Esophagus squamous epithelium (tissue), 5 donors: ENCODE measurements at places on chromosomes 2 and 18.

GRCh38 chr2:123747326-123747725 is 277.8 kb upstream of the CNTNAP5 start:
- no peak for DNase-seq

GRCh38 chr18:31497404-31497835 is 557 bp upstream of the DSG2 start:
- DNase-seq: no peak

- no peak for DNase-seq
Observed at GRCh38 chr2:149331023-149331400, 625 bp downstream of the LYPD6 start.

- no peak for DNase-seq
Observed at GRCh38 chr2:233363744-233364235, 9.5 kb downstream of the DGKD start.

DNA sequence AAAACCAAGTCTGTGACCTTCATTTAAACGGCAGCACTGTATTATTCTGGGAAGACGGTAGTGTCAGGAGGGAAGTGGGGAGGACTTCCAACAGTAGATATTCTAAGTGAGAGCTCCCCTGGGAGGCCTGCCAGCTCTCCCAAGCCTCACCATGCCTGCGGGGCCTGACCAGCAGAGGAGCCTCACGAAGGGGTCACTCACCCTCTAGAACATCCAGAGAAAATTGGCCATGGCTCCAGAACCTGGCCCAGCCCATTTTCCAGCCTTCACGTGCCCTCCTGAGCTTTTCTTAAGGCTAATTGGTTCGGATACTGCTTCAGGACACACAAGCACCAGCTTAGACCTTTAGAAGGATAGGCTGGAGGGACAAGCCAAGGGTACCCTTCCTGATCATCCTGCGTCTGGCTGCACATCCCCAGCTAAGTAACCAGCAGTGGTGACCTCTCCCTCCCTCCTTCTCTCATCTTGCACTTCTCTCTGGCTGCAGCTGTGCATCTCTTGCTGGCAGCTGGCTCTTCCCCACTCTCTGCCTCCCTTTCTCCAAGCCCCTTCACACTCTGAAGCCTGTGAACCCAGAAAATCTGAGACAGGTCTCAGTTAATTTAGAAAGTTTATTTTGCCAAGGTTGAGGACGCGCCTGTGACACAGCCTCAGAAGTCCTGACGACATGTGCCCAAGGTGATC is 120.1 kb upstream of the PKDCC start:
- no peak for DNase-seq

DNA sequence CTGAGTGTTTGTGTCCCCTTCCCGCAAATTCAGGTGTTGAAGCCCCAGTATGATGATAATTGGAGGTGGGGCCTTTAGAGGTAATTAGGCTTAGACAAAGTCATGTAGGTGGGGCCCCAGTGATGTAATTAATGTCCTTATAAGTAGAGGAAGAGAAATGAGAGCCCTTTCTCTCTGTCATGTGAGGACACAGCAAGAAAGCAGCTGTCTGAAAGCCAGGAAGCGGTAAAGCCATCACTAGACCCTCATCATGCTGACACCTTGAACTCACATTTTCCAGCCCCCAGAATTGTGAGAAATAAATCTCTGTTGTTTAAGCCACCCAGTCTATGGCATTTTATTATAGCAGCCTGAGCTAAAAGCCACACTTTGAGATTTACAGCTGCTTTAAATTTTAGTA is 1580.0 kb downstream of the LRP1B start:
- no peak for DNase-seq

DNA sequence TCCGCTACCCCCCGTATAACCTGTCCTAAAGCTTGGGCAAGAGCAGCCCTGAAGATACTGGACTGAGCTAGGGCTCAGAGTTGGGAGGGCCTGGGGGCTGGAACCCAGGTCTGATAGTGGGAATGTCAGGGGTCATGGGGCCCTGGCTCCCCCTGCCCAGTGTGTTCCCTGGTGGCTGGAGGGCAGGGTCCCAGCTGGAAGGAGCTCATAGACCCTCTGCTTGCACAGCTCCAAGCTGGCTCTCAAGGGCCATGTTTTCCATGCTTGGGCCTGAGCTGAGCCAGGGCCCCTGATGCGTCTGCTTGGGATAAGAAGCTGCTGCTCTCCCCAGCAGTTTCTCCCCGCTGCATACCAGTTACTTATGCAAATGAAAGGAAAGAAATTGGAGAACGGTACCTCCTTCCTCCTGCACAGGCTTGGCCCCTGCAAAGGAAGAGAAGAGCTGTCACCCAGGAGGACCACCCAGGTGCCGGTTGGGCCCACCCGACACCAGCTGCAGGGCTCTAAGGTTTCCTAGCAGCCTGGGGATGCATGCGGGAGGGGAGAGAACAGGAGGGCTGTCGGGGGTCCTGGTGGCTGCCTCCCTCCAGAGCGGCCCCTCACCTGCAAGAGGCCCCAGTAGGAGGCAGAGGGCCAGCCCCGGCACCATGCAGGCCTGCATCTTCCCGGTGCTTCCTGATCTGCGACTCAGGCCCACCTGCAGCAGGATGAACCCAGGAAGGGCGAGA is 628 bp downstream of the OTOS start:
- DNase-seq: no peak

- no peak for DNase-seq
Observed at GRCh38 chr2:112818094-112818902, 18.3 kb downstream of the IL1B start.

DNA sequence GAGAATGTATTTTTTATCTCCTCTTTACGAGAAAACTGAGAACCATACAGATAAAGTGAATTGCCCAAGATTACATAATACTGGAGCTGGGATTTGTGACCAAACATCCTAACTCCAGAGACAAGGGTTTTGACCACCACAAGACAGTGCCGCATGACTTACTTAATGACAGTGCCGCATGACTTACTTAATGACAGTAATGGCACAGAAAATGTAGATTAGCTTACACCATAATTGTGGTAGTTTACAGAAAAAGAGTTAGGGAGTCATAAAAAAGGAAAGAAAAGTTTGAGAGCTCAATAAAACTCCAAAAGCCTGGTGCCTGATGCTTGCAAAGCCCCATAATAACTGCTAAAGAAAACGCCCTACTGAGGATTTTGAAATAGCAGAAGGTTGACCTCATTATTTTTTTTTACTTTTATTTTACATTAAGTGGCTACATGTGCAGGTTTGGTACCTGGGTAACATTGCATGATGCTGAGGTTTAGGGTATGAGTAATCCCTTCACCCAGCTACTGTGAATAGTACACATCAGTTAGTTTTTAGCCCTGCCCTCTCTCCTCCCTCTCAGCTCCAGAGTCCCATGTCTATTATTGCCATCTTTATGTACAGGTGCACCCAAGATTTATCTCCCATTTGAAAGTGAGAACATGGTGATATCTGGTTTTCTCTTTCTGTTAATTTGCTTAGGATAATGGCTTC is 310.0 kb upstream of the UBE2E3 start:
- DNase-seq: no peak

- peak; percentile 68 for DNase-seq
Observed at GRCh38 chr2:201257956-201258665, 2.2 kb upstream of the CASP8 start.

DNA sequence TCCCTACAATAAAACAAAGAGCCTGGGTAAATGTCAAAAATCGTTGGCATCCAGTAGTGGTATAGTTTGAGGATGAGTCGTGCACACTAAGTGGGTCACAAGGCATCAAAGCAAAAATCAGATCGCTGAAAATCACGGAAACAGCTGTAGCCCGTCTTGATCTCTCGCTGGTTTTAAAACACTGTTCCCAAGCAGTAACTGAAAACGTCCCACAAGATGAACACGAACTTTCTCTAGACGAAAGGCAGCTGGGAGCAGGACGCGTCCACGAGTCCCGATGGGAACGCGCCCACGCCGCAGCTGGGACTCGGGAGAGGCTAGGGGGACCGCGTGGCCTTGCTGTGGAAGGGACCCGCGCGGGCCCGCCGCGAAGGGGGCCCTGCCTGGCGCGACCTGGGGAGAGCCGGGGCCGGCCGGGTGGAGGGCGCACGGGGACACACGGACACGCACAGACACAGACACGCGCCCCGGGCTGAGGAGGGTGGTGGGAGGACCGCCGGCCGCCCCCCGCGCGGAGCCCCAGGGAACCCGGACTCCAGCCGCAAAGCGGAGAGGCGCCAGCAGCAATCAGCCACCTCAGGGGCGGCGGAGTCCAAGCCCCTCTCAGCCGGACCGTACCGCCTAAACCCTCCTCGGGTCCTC is 651 bp downstream of the STK17B start:
- DNase-seq: no peak

DNA sequence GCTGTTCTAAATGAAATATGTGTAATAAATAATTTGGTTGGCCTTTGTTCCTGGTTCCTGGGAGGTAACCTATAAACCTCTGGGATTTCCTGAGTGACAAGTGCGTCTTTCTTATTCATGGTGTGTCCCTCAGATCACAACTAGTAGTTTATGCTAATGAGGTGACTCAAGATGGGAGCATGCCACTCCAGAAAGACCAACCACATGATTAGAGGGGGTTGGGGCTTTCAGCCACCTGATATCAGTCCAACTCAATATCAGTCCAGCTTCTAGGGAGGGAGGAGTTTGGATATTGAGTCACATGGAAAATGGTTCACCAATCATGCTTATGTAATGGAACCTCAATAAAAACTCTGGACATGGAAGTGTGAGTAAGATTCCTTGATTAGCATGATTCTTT is 96.6 kb downstream of the QPCT start:
- DNase-seq: no peak

- no peak for DNase-seq
Observed at GRCh38 chr2:207269038-207269437, 103.3 kb upstream of the KLF7 start.

- DNase-seq: no peak
Observed at GRCh38 chr2:182933629-182934028, 67.2 kb upstream of the FRZB start.

DNA sequence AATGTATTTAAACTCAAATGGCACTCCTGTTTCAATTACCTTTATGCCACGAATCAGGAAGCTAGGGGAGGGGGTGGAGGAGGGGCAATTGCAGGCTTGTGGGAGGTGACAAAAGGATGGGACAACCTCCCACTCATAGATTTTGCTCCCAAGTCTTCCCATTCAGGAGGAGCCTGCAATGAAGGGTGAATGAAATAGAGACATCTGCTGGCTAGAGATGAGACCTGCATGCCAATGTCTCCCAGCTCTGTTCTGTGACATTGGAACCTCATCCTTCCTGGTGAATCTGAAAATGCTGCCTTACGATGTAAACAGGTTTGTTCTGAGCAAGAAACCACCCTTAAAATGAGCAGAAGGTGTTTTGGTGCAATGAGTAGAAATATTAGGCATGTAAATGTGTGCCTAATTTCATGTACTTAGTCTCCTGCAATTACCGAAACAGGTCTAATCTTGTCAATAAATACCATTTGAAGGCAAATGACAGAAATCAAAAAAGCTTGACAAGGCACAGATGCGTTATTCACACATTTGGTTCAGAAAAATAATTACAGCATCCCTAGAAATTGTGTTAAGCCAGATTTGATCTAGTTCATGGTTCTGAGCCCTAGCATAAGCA is 2.7 kb upstream of the PID1 start:
- no peak for DNase-seq

DNA sequence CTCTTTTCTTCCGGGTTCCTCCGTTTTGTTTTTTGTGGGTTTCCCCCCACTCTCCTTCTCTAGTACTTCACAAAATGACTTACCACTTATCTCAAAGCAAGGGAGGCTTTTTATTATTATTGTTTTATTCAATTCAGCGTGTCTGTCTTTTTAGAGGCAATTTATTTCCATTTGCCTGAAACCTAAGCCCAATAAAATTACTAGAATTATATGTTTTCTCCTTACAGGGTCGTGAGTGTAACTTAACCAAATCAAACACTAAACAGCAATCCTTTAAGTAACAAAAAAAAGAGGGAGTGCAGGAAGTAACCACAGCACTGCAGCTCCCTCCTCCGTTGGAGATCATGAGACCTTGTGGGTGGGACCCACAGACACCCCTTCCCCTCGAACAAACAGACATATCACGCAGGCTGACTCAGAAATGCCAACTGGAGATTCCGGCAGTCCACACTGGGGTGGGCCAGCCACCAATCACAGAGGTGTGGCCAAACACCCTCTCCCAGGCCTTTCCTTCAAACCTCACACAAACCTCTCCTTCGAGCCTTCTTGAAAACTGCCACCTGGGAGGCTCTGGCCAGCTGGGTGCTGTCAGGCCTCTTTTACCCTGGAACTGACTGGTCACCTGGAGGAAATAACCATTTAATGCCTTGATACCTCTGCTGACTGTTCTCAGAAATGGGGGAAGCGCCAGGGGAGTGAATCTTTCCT is 207.1 kb upstream of the SMAD2 start:
- DNase-seq: no peak

DNA sequence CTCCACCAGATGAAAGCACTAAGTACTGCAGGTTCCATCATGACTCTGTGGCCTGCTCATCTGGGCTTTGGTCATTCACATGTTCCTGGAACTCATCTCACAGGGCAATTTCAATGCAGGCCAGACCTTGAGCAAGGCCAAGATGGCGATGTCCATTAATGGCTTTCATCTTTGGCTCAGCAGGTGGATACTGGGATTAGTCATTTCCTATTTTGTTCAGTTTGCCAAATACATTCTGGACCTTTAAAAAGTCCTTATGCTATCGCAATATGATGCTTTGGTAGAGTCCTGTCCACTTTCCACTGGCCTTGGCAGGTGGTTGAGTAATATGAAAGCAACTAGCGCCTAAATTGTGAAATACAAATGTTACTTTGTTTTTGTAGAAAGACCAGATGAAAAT is 170.1 kb upstream of the REV1 start:
- no peak for DNase-seq

- no peak for DNase-seq
Observed at GRCh38 chr2:104965900-104966299, 72.0 kb upstream of the MRPS9 start.

DNA sequence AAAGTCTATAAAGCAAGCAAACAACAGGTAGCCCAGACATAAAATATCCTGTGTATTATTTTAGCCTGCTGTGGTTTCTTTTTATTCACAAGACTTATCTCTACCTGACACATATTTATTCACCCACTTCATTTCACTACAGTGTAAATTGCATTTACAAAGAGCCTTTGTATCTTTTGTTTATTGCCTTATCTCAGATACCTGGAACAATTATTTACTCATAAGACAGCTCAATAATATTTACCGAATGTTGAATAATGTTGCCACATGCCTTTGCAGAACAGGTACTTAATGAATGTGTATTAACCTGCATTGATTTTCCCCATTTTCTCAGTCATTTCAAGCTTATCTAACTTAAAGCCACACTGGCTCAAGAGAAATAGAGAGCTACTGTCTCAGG is 603.6 kb downstream of the FBXO15 start:
- DNase-seq: no peak

- no peak for DNase-seq
Observed at GRCh38 chr2:75896779-75897366, 186.2 kb upstream of the GCFC2 start.
